ENCODE measurements at places on chromosomes 2 and 18.
A peak's percentile ranks its signal among the peaks of the same experiment; 100 is the strongest.

DNA sequence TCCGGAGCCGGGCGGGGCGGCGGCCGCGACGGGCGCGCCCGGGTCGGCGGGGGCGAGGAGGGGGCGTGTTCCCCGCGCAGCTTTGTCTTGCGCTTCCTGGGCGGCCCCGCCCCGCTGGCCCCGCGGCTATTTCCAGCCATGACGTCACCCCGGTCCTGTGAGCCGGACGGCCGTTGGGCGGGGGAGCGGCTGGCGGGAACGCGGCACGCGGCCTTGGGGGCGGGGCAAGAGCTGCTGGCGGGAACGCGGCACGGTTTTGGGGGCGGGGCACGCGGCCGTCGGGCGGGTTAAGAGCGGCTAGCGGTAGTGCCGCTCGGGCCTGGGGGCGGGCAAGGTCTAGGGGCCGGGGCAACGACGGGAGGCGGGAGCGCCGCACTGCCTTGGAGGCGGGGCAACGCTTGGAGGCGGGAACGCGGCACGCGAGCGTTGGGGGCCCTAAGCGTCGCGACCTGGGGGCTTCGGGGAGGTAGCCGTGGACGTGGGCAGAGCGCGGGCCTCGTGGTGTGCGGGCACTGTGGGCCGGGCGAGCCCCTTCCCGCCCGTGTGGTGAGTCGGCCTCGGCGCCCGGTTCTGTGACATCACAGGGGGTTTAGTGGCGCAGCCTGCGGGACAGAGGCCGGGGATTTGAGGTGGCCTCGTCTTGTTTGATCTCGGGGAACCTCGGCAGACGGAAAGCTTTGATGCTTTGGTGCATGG, 704 bp downstream of the KLF11 start:
- peak; percentile 94 for DNase-seq

- no peak for DNase-seq
Measured at GRCh38 chr2:146385031-146385430, 1459.8 kb upstream of the ACVR2A start.

- DNase-seq, result no peak
Measured at GRCh38 chr2:54772531-54772930, 49.1 kb downstream of the EML6 start.

DNA sequence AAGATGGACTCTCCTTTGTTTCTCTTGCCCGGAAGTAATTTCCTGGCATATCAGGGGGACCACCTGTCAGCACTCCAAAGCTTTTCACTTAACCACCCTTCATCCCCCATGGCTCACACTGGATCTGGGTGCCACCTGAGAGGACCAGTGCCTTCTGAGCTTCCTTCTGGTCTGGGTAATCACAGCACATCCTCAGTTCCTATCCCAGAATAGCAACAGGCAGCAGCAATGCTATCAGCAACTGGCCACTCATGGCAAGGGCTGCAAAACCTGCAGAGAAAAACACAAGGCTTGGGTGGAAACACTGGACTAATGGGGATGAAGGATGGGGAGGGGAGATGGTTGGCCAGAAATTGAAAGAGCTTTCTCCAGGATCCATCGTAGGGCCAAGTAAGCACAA, 59.9 kb upstream of the STPG4 start:
- no peak for DNase-seq

GRCh38 chr2:188119112-188119838, 172.4 kb upstream of the GULP1 start:
- no peak for DNase-seq

DNA sequence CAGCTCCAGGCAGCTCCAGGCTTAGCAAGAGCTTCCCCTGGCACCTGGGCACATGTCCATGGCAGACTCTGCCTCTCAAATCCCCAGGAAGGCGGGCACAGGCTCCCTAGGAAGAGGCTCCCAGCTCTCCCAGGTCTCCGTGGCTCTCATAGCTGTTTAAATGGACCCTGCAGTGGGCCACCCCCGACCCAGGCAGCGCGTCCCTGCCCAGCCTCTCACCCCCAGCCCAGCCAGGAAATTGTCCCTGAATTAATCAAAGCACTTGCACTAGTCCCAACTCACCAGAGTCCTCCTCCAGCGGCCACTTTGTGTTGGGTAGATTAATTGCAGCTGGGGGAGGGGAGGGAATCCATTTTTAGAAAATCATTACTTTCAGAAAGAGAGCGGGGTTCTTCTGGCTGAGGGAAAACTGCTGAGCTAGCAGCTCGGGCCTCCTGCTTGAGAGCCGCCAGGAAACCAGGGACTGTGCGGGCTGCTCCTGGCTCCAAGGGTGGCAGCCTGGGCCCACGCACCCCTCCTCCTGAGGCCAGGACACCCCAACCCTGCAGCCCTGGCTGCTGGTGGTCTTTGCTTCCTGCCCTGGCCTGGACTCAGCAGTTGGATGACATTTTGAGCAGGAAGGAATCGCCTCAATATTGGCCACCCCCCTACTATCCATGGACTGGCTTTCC, 36.0 kb downstream of the SMAD7 start:
- no peak for DNase-seq

DNA sequence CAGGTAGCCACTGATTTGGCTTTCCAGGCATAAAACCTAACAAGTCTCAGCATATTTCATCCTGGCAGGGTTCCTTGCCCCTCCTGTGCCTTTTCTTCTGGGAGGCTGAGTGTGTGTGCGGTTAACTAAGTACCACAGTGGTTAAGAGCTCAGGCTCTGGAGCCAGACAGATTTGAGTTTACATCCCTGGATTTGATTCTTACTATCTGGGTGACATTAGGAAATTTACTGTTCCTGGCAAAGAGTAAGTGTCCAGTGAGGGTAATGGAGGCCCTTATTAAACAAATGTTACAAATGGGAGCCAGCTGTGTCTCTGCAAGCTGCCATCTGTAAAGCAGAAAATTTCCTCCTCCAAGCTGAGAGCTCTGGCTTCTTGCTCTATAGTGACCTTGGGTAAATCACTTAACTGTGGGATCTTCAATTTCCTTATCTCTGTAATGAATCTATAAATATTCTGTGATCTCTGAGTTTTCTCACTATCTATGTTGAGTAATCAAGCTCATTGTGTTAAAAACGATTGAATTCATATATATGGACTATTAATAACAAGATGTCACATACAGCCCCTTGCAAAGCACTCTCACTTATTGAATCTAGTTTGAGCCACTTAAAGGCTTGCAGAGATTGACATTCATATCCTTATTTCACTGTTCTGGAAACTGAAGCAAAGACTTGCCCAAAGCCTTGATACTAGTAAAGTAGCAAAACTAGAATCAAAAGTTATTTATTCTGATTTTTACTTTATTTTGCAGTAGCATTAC, 6.5 kb upstream of the COBLL1 start:
- DNase-seq, result no peak

- no peak for DNase-seq
Measured at GRCh38 chr2:96842600-96842999, 1.2 kb downstream of the ANKRD23 start.

GRCh38 chr2:44746856-44747615, 194.5 kb upstream of the SIX3 start:
- DNase-seq, result no peak

GRCh38 chr2:101147971-101148370, 3.2 kb downstream of the TBC1D8 start:
- DNase-seq, result no peak

DNA sequence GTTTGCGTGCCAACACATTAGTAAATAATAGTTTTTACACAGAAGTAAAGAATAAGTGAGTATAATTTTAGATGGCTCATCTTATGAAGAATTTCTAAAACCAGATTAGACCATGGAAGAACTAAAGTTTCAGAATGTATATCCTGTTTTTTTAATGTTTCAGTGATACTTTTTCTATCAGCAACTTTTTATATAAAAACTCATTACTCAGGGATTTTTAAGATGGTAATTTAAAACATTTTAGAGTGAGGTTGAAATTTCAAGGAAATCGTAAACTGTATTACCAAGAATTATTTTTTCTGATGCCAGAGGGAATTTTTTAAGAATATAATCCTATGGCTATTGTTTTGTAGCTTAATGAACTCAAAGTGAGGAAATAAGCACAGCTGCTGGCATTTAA, 128.5 kb upstream of the FANCL start:
- DNase-seq, result no peak

All from large intestine (tissue), 12 donors.